ENCODE measurements at places on chromosomes 1 and 21.

DNA sequence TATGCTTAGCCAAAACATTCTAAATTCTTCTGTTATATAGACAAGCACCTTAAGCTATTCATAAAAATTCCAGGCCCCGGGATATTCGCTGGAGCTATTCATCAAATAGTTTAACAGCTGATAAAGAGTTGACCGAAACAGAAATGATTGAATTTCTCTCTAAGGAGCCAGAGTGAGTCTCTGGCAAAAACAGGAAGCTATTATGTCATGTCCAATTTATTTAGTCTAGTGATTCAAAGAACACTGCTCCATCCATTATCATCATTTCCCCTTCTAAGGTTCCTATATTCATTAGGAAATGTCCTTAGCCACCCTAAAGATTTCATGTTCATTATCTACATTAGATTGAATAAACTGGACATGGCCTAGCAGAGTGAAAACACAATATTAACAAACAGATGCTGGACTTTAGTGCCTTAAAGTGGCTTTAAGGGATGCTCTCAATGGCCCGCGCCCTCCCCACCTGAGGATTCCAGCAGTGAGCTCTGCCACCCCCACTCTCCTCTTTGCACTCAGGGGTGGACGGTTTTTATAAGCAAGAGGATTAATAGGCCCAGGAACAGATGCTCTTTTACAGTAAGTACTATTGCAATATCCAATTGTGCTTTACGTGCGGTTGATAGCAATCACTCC, 122.1 kb upstream of the RGS1 start:
- DNase-seq, result no peak

DNA sequence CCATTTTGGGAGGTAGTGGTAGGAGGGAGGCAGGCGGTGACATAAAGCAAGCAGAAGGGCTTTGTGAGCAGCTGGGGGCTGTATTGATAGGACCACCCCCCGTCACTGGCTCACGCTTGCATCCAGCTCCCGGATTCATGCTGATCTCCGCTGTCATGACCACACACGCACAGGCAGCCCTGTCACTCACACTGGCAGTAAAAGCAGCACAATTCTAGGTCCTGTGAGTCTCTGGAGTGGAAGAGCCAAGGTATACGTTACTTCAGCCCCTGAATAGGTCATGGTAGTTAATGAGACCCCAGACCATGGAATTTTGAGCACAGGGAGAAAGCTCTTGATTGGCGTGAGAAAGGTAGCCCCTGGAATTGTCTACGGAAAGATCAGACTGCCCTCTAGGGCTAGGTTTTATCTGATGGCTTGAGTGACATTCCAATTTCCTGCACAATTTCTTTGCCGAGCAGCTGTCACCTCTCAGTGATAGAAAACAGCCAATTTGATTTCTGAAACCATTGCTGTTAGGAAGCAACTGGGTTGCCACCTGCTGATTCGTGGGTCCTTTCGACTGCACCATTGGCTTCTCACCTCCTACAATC, 5.4 kb downstream of the OR2B11 start:
- no peak for DNase-seq

DNA sequence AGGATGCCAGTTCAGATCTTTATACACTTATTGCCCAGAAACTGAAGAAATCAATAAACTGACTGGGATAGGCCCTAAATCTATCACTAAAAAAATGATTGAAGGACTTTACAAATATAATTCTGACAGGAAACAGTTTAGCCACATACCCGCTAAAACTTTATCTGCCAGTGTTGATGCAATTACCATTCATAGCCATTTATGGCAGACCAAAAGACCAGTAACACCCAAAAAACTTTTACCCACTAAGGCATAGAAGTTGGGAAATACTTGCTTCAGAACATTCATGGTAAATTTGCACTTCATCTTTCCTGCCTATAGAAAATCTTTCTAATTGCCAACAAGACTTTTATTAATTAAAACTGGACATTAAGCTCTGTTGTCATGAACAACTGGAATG, 15.0 kb upstream of the GPR25 start:
- no peak for DNase-seq

- no peak for DNase-seq
Observed at GRCh38 chr21:35357041-35357780, 308.1 kb upstream of the RUNX1 start.

GRCh38 chr1:66334318-66334717, 199.6 kb upstream of the SGIP1 start:
- no peak for DNase-seq

- no peak for DNase-seq
Observed at GRCh38 chr1:147769106-147769505, 8.7 kb upstream of the GJA5 start.

GRCh38 chr21:34988625-34989024, 60.5 kb downstream of the RUNX1 start:
- no peak for DNase-seq

DNA sequence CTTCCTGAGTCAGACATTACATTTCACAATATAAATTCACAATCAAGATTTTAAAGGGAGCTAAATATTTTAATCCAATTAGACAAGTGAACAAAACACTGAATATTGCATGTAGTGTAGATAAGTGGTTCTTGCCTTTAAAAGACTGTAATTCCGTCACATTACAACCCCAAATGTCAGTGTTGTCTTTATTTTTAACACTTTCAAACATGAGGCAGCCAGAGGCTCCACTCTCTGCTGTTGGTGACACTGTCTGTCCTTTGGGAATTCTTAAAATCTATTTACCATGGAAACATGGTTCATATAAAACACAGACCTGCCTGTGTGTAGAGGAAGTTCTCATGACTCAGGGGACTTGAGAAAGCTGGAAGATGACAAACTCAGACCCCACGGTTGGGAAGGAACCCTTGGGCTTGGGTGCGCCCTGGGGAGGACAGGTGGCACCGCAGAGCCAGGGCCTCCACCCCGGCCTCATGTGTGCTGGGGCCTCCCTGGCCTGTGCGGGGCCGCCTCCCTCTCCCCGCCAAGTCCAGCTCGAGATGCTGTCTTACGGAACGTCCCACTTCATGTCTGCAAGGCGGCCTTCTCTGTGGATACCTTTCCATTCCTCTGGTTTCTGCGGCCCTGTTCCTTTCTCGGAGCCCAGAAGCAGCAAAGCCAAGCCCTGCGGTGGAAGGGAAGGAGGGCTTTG, 239.0 kb downstream of the SDCCAG8 start:
- DNase-seq, result no peak

DNA sequence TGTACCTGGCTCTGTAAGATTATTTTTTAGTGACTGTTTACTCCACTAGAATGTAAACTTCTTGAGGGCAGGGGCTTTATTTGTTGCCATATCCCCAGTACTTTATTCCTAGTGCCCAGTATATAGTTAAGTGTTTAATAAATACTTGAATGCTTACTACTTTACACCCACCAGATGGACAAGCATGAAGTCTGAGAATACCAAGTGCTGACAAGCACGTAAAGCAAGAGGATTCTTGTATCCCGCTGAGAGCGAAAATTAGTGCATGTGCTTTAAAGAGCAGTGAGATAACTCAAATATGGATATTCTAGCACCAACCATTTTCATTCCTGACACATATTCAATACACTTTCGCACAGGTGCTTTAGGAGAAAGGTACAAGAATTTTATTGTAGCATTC, 1.5 kb upstream of the SCCPDH start:
- no peak for DNase-seq

- no peak for DNase-seq
Observed at GRCh38 chr1:15245593-15246360, 1.2 kb upstream of the FHAD1 start.

DNA sequence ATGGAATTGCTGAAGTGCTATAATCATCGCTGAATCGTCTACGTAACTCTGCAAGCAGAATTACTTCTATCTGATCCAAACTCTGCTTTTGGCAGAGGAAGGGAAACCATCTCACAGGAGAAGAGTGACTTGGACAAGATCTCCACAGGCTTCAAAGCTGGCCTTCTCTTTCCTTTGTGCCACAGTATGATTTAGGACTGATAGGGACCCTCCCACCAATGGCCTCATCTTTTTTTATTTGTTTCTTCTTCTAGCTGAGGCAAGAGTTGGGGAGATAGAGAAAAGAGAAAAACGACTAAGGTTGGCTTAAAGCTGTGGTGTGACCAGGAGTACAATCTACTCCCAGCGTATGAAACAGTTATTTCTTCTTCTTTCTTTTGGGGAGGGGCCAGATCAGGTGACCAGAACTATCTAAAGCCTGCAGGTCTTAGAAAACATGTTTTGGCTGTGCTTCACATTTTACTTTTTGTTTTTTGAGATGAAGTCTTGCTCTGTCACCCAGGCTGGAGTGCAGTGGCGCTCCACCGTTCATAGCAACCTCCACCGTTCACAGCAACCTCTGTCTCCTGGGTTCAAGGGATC, 35.0 kb downstream of the ZNF496 start:
- DNase-seq, result no peak

DNA sequence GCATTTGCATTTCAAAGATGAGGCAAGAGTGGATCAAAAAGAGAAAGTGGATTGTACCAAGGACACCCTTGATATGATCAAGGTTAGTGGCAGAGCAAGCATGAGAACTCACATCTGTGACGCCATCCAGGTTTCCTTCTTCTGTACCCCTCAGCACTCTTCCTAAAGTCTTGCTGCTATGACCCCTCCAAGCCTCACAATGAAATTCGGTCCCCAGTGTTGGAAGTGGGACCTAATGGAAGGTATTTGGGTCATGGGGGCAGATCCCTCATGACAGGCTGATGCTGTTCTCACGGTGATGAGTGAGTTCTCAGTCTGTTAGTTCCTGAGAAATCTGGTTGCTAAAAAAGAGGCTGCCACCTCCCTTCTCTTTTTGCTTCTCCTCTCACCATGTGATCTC, 86.4 kb downstream of the PGM1 start:
- DNase-seq, result no peak
